ENCODE measurements at places on chromosomes 3 and 15. TPM values are rescaled to one million over a fixed set of nuclear protein-coding genes. Genes with fewer than 3 reads are reported as not detected.

NRROS gene
- not detected for total RNA-seq

NMNAT3 gene
- total RNA-seq = 9.7 TPM

GPR149 gene
- not detected for total RNA-seq

GOLGA8Q gene
- total RNA-seq = 0.32 TPM

MEIS2 gene
- 7.2 TPM for total RNA-seq

GPR87 gene
- 37.8 TPM for total RNA-seq

NFKBIZ gene
- total RNA-seq = 19.2 TPM

NPAP1 gene
- not detected for total RNA-seq

GOLGA8T gene
- total RNA-seq = not detected

BOC gene
- total RNA-seq = 75.7 TPM

KCNAB1 gene
- total RNA-seq = 0.40 TPM
